ENCODE measurements at places on chromosomes 4 and X. TPM values are rescaled to one million over a fixed set of nuclear protein-coding genes. Genes with fewer than 3 reads are reported as not detected.
A peak's percentile ranks its signal among the peaks of the same experiment; 100 is the strongest.

DNA sequence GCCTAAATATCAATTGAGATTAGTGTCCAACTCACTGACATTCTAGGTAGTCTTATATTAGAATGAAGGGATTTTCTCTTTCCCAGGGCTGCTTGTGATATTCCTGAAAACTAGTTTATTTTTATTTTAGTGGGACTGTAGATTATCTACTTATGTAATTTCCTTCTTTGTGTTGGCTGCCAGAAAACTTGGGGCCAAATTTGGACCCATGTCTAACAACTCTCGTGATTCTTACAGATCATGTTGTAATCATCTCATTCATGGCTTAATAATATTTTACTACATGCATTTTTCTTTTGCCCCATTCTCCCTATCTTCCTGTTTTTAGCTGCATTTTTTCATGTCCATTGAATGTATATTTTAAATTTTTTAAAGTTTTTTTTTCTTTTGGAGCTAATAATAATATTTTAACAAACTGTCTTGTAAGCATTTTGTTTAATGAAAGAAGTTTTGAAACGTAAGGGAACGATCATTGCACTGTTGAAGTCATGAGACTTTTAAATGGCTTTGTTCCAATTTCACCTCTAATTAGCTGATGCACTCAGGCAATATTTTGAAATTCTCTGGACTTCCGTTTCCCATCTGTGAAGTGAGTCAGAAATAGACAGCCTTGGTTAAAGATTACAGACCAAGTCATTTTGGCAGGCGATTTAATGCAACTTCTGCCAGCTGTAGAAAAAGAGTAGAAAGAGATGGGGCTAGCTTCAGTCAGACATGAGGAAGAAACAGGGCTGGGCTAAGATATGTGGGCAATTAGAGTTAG lies 14.3 kb upstream of the TDO2 start:
- DNase-seq, result peak; percentile 93
- H3K36me3 ChIP-seq, result no peaks in the 10 kb centered on the region
- no peak overlapping the region for H3K4me3 ChIP-seq
- H3K27ac ChIP-seq, result no peak overlapping the region
- H3K27me3 ChIP-seq, result no peaks in the 10 kb centered on the region

Gene CENPVL1
- not detected for total RNA-seq

- DNase-seq, result peak; percentile 86
- H3K4me3 ChIP-seq, result peak overlapping the region; percentile 9
- no peaks in the 10 kb centered on the region for H3K36me3 ChIP-seq
These were observed 306.3 kb downstream of the ANK2 start for GRCh38 chr4:113355550-113356371.

- H3K4me3 ChIP-seq, result no peak overlapping the region
- no peak overlapping the region for H3K27ac ChIP-seq
- H3K36me3 ChIP-seq, result no peaks in the 10 kb centered on the region
- no peaks in the 10 kb centered on the region for H3K27me3 ChIP-seq
- no peaks in the 10 kb centered on the region for H3K4me1 ChIP-seq
- DNase-seq, result peak; percentile 33
These were observed 102.5 kb upstream of the MID1 start for GRCh38 chrX:10722851-10723250.

Data from fibroblast of lung (primary cell).